ENCODE measurements at places on chromosomes 4 and X.

GRCh38 chrX:123884809-123885408, 25.1 kb downstream of the XIAP start:
- DNase-seq = no peak

- DNase-seq = no peak
Measured at GRCh38 chrX:130165181-130165702, 399 bp downstream of the AIFM1 start.

DNA sequence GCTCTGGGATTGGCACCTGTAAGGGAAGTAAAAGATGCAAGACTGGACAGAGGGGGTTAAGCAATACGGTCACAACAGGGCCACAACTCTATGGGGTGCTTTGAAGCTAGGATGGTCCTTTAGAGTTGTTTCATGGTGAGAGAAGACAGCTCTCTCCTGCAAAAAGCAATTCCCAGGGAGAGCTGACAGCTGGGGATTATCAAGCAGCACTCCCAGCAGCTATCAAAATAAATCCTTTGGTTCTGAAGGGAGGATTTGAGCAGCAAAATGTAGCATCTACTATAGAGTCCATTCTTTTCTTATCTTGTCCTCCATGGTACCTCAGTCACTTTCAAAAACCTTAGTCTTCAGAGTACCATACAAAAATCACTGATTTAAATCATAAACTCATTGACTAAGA, 35.1 kb upstream of the AP1AR start:
- no peak for DNase-seq

DNA sequence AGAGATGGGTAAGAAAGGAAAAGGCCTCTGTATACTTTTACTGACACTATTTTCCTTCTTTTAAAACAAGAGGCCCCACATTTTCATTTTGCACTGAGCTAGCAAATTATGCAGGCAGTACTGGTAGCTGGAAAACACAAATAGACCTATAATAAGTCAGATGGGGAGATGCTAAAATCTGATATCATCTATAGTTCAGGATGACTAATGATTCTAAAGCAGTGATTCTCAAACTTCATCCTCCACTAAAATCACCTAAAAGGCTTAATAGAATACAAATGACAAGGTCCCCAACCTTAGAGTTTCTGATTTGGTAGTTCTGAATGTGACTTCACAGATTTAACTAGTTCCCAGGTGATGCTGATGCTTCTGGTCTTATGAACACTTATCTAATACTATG, 247.3 kb upstream of the DIPK2B start:
- no peak for DNase-seq

DNA sequence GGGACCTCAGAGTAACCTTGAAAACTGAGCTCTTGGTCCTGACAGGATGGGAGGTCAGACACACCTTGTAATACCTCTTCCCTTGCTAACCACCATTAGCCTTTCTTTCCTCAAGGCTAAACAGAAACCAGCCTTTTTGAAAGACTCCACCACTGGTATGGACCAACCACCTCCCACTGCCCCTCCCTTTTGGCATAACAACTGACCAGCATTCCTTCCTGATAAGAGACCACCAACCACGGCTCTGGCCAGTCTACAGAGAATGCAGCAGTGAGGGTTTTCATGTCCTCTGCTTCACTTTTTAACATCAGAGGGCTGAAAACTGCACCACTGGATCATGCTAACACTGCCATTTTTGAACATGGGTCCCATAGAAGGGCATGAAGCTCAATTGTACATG, 100.2 kb upstream of the MID1IP1 start:
- no peak for DNase-seq

DNA sequence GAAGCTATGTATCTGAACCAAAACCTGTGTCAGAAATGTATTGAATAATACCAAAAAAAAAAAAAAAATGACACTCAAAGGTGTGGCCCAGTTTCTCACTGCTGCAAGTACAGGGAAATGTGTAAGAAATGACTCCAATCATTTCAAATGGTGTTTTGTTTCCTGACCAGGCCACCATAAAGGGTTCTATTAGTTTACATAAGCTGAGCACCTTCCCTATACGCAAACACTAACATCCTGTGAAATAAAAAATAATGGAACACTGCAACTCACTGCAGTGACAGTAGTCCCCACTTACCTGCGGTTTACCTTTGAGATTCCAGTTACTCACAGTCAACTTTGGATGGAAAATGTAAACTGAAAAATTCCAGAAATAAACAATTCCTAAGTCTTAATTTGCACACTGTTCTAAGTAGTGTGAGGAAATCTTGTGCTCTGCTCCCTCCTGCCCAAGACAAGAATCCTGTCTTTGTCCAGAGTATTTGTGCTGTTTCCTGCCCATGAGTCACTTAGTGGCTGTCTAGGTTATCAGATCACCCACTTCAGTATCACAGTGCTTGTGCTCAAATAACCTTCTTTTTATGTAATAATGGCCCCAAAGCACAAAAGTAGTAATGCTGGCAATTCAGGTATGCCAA, 265.3 kb downstream of the RCHY1 start:
- DNase-seq = no peak

GRCh38 chrX:49082271-49082871, 2.7 kb upstream of the WDR45 start:
- DNase-seq = no peak

DNA sequence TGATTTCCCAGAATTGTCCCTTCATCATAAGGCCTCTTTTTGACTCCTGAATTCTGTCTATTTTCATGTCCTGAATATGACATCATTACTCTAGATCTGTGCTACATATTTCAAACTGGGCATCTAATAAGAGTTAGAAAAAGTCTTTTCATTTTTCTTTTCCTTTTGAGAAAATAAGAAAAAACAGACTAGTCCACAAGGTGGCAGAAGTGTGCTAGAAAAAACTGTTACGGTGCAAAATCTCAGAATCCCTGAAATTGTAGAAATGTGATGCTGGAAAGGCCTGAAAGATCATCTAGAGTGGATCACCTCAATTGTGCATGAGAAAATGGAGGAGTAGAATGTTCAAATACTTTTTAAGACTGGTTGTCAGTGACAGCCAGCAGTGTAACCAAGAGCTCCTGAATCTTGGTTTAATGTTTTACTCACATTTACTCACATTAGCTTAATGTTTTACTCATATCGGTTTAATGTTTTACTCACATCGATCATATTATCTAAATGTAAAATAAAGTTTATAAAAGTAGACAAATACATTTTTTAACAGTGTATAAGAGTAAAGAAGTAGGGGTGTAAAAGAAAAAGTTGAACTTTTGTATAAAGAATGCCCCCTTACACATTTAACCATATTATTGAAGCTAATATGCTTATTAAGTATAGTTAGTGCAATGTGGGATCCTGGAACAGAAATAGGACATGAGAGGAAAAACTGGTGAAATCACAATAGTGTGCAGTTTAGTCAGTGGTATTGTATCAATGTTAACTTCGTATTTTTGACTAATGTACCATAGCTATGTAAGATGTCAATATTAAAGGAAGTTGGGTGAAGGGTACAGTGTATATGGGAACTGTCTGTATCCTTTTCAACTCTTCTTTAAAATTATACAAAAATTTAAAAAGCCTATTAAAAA, 15.2 kb downstream of the ASB11 start:
- DNase-seq = no peak

DNA sequence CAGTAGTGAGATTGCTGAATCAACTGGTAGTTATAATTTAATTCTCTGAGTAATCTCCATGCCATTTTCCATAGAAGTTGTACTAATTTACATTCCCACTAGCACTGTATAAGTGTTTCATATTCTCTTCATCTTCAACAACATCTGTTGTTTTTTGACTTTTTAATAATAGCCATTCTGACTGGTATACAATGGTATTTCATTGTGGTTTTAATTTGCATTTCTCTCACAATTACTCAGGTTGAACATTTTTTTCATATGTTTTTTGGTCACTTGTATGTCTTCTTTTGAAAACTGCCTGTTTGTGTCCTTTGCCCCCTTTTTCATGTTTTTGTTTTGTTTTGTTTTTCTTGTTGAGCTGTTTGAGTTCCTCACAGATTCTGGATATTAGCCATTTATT, 880.2 kb downstream of the RAPGEF2 start:
- no peak for DNase-seq

GRCh38 chr4:43458293-43458692, 565.8 kb downstream of the GRXCR1 start:
- no peak for DNase-seq

DNA sequence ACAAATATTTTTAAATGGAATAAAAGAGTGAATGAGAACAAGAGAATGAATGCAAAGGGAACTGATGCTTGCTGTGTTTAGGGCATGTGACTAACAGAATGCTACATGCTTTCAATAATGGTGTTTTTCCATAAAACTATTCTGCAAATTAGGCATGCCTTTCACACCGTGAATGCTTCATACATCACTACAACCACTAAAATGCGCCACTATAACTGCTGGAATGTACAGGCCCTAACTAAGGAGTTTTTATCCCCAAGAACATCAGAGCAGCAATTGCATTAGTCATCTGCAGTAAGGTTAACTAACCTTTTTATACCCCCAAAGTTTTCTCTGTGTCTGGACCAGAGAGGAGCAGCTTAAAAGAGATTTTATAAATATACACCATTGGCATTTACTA, 190.4 kb downstream of the ARAP2 start:
- DNase-seq = no peak
